ENCODE measurements at places on chromosomes 5 and 9. TPM values are rescaled to one million over a fixed set of nuclear protein-coding genes. Genes with fewer than 3 reads are reported as not detected.

- no peak overlapping the region for H3K4me3 ChIP-seq
- peaks cover 9% of the 10 kb centered on the region for H3K4me1 ChIP-seq
- peak overlapping the region; percentile 14 for H3K27ac ChIP-seq
- no peaks in the 10 kb centered on the region for H3K36me3 ChIP-seq
- H3K27me3 ChIP-seq, result no peaks in the 10 kb centered on the region
- peak; percentile 67 for DNase-seq
These were observed 37.3 kb upstream of the EGFL7 start for GRCh38 chr9:136625101-136626065.

The BSPRY gene
- total RNA-seq, result not detected

The ANAPC2 gene
- 15.9 TPM for total RNA-seq

The PPIC gene
- total RNA-seq, result 70.1 TPM

The LHX3 gene
- total RNA-seq, result not detected

DNA sequence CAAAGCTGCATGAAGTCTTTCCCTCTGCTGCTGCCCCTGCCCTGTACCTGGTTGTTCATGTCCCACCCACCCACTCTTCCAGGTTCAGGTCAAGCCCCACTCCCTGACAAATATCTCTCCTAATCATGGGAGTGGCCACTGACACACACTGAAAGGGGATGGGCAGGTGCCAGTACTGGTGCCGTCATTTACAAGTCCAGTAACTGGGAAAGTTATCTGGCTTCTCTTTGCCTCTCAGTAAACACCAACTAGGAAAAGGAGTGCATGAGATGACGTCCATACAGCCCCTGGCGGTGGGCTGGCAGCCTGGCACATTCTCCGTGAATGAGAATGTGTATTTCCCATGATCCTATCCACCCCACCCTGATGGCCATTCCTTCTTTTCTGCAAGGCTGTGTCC lies 225.2 kb downstream of the FSTL4 start:
- no peak overlapping the region for H3K4me3 ChIP-seq
- H3K4me1 ChIP-seq, result no peaks in the 10 kb centered on the region
- no peak overlapping the region for H3K27ac ChIP-seq
- H3K36me3 ChIP-seq, result no peaks in the 10 kb centered on the region

The PCDHGA11 gene
- total RNA-seq, result 5.9 TPM

The OMD gene
- total RNA-seq, result 0.17 TPM

Measured in fibroblast of lung (primary cell).